Caco-2 (cell line): ENCODE measurements at places on chromosomes 16 and 17. TPM values are rescaled to one million over a fixed set of nuclear protein-coding genes. Genes with fewer than 3 reads are reported as not detected.

DNA sequence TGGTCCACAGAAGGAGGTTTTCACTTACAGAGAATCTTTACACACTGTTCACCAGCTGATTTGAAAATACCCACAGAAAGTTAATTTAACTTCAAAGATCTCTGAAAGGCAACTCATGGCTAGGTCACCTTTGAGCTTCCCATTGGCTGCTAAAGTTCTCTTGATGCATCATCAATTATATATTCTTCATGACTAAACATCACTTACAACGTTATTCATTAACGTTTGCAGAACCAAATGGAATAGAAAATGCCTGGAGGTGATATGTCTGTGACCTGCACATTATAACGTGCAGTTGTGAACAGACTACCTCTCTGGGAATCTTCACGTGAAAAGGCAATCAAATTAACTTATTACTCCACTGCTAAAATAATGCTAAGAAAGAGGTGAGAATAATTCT, 238.5 kb downstream of the ZFHX3 start:
- DNase-seq, result no peak

DNA sequence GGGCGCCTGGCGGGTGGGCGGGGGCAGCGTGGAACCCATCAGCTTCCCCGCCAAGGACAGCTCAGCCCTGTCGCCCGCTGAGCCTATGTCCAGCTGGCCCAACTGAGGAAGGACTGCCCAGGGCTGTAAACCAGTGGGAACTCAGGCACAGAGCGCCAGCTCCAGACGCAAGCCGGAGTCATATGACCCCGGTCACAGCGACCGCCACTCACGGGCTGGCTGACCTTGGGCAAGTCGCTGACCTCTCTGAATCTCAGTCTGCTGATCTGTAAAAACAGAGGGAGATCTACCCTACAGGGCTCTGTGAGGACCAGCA, 170.0 kb downstream of the C16orf78 start:
- no peak for DNase-seq

DNA sequence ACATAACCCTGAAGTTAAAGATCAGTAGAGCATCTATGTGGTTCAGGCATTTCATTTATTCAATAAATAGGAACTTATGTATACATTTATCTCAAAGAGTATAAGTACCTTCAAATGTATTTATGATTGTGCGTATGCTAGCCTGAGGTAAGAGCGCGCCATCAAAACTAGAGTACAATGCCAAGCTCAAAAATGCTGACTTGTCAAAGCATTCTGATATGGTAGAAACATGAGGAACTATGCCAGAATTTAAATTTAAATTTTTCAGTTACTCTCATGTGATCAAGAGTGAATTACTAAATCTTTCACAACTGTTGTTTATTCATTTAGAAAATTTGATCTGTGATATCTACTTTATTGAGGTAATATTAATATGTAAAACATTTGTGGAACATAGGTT, 225.5 kb upstream of the CDH8 start:
- no peak for DNase-seq

GRCh38 chr17:70074956-70075355, at the start of gene KCNJ16:
Gene KCNJ16 (plus strand): TSS chr17:70075225. CDS start chr17:70132088, 56,863 bp downstream.
- peak; percentile 89 for DNase-seq

DNA sequence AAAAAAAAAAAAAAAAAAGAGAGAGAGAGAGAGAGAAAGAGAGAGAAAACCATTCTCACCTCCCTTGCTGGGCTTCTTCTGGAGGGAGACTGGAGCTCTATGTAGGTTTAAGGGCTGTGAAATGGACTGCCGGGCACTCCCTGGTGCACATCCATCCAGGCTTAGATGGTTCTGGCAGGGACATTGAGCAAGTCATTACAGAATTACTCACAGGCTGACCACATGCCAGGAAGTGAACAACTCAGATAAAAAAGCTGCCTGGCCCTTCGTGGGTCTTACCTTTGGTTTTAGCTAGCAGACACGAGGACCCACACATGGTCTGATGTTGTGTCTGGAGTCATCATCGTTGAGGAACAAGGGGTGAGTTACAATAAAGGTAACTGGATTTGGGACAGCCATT, 847.4 kb upstream of the EEF2KMT start:
- DNase-seq, result no peak

DNA sequence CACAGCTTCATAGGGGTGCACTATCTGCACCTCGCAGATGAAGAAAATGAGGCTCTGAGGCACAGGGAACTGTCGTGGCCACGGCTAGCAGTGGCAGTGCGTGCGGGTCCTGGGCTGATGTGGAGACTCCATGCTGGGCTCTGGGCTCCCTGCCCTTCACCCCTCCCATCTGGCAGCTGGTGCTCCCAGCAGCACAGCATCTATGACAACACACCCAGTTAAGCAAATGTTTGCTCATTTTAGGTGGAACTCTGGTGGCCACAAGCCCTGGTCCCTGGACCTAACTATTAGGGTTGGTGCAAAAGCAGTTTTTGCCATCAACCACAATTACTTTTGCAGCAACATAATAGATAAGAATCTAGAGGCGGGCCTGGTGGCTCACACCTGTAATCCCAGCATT, 30.9 kb downstream of the IFT140 start:
- no peak for DNase-seq

- no peak for DNase-seq
These were observed 7.5 kb downstream of the RSL1D1 start for GRCh38 chr16:11843861-11844260.

GRCh38 chr16:8575399-8575798, 14.9 kb downstream of the TMEM114 start:
- DNase-seq, result no peak

DNA sequence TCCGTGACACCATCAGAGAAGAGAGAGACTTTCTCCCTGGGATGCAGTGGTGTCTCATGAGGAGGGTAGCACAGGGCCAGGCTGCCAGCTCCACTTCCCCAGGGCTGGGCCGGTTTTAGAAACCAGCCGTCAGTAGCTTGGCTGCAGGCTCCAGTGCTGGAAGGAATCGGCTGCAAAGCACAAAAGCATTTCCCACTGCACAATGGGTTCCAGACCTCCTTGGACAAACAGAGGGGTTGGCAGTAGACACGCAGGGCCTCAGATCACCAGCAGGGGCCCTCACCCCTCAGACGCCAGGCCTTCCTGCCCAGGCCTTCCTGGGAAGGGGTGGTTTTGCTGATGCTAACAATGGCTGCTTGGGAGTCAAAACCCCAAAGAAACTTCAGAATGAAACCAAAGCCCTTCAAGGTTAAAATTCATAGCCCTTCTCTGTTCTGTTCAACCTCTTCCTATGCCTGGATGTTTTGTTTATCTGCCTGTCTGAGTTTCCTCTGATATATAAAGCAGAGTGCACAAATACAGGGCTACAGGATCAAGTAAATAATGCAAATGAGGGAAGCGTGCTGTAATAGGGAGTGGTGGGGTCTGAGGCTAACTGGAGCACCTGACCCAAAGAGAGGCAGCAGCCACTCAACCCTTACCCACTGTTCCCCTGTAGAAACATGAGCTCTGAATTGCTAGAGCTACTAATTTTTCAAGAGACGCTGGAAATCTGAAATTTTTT, 26.2 kb downstream of the TEKT5 start:
- DNase-seq, result peak; percentile 45

ZNF385C gene
- 1.00 and 1.5 TPM in 2 replicates for total RNA-seq

WFDC1 gene
- not detected in 2 replicates for total RNA-seq

BIRC5 gene
- total RNA-seq, result 82.0 and 88.8 TPM in 2 replicates

DNAH9 gene
- not detected in 2 replicates for total RNA-seq

NAE1 gene
- 141 and 146 TPM in 2 replicates for total RNA-seq

NPIPA3 gene
- 1.8 TPM in 1 of 2 replicates, not detected in the other for total RNA-seq

TP53 gene
- 9.2 and 11.1 TPM in 2 replicates for total RNA-seq
